ENCODE measurements at places on chromosomes 11 and 22.
A peak's percentile ranks its signal among the peaks of the same experiment; 100 is the strongest.

- DNase-seq = no peak
These were observed 82.9 kb upstream of the SEZ6L start for GRCh38 chr22:26086359-26086758.

DNA sequence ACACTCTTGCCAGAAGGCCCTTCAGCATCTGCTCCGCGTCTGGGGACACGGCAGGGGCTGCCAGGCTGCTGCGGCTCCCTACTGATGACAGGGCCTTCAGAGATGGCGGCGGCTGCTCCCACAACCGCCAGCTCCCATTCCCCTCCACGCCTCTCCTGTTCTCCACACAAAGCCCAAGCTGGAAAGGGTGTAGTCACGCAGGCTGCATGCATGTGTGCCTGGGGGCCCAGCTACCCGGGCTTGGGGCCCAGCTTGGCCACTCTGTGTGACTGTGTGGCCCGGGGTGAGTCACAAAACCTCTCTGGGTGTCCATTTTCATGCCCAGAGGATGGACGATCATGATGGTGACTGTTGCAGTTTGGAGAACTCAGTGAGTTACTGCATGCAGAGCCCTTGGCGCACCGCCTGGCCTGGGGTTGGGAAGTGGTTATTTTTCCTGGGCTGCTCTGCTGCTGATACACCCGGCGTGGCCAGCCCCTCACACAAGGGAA, 31.7 kb upstream of the PARVB start:
- no peak for DNase-seq

DNA sequence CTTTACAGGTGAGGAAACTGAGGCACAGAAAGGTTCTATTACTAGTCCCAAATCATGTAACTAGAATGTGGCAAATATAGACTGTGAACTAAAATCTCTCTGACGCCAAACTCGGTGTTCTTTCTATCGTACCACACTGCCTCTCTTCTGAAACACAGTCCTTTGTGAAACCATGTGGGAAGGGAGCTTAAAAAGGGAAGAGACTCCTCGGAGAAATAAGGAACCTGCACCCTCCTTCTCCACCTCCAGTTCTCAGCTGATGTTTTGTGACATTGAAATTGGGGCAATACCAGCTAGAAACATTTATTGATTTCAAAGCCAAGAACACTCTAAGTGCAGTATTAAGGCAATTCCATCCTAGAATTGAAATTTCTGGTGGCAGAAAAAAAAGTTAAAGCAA, 76.4 kb upstream of the DRD2 start:
- no peak for DNase-seq

GRCh38 chr22:49925525-49926128, 7.2 kb downstream of the CRELD2 start:
- peak; percentile 66 for DNase-seq

DNA sequence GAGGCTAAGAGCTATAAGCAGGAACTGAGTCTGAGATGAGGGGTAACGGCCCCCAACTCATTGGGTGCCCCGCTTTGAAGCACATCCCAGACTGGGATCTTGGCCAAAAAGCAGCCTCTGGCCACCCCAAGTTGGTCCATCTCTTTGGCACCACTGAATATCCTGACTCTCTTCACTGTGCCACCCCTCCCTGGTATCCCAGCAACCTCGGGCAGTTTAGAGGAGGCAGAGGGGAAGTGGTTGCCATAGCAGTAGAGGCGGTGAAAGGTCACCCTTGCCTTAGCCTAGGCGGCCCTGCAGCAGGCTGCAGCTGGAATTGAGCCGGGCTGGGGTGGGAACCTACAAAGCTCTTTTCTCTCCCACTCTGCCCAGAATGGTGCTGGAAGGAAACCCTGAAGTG, 1.1 kb downstream of the PELI3 start:
- no peak for DNase-seq

- DNase-seq = no peak
These were observed 134.1 kb downstream of the UVRAG start for GRCh38 chr11:75949023-75949672.
